ACHN (cell line): ENCODE measurements at places on chromosomes 13 and 19.
A peak's percentile ranks its signal among the peaks of the same experiment; 100 is the strongest.

DNA sequence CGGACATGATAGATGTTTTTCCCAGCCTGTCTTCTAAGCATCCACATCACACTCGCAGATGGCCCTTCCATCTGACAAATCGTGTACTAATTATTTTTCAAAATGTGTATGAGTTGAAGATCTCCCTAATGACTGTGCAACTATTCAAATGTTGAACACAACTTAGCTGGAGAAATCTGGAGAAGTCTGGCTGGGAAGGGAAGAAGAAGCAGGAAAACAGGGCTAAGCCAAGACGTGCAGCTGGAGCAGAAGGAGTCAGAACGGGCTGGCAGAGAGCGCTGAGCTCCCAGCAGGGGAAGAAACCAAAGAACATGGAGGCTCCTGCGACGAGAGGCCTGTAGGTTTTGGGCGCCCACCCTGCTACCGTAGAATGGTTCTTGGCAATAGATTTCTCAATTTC is 13.2 kb upstream of the LATS2 start:
- no peak for DNase-seq

DNA sequence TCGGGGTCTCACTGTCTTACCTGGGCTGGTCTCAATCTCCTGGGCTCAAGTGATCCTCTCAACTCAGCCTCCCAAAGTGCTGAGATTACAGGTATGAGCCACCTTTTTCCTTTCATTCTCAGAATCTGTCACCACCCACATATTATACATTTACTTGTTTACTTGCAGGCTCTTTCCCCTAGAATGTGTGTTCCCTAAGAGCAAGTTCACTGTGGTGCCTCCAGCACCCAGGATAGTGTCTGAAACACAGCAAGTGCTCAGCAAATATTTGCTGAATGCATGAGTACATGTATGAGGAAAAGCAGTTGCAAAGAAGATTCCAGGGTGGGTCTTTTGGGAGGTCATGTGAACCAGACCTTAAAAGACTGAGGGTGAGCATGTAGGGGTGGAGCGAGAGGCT is 96.8 kb downstream of the RGCC start:
- no peak for DNase-seq

DNA sequence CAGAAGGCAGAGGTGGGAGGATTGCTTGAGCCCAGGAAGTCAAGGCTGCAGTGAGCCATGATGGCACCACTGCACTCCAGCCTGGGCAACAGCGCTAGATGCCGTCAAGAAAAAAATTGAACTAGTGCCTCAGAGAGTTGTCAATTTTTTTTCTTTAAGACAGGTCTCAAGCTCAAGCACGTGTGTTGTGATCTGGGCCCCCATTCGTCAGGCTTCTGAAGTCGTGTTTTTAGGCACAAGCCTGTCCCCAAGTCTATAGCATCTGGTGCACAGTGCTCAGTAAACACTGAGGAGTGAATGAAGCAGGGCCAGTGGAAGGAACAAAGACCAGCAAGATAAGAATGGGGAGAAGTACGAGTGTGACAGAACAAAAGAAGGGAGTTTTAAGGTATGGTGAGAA is 23.7 kb upstream of the LAMP1 start:
- no peak for DNase-seq

- DNase-seq = no peak
Measured at GRCh38 chr13:75371203-75371602, 110.8 kb downstream of the TBC1D4 start.

GRCh38 chr19:12137221-12137940 is 2.8 kb downstream of the ZNF20 start:
- no peak for DNase-seq

GRCh38 chr19:532561-533363 is 1.2 kb downstream of the CDC34 start:
- peak; percentile 65 for DNase-seq
